ENCODE measurements at places on chromosomes 1 and 21.

- no peak for DNase-seq
Measured at GRCh38 chr1:71089536-71090270, 8.9 kb upstream of the ZRANB2 start.

DNA sequence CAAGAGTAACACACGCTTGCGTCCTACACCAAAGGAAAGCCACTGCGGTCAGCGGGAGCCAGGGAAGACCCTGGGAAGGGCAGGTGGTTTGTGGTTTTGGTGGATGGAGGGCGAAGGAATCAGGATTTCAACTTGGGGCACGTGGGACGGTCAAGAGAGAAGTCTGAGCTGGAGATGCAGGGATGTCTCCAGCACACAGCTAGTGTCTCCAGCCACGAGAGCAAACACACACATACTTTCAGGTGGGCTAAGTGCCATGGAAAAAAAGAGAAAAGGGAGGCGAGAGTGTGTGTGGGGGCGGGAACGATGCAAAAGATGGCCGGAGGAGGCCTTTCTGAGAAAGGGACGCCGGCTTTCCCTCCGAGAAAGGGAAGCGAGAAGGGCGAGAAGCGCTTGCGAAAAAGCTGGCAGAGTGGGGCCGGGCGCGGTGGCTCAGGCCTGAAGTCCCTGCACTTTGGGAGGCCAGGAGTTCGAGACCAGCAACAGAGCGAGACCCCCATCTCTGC, 1.4 kb upstream of the SRRM1 start:
- DNase-seq, result peak; percentile 62

- DNase-seq, result no peak
Measured at GRCh38 chr1:1988061-1988945, 15.3 kb downstream of the CFAP74 start.

GRCh38 chr1:205942631-205943159, 561 bp downstream of the SLC26A9 start:
- DNase-seq, result no peak

GRCh38 chr1:156419854-156420204, 50.8 kb downstream of the RHBG start:
- no peak for DNase-seq

DNA sequence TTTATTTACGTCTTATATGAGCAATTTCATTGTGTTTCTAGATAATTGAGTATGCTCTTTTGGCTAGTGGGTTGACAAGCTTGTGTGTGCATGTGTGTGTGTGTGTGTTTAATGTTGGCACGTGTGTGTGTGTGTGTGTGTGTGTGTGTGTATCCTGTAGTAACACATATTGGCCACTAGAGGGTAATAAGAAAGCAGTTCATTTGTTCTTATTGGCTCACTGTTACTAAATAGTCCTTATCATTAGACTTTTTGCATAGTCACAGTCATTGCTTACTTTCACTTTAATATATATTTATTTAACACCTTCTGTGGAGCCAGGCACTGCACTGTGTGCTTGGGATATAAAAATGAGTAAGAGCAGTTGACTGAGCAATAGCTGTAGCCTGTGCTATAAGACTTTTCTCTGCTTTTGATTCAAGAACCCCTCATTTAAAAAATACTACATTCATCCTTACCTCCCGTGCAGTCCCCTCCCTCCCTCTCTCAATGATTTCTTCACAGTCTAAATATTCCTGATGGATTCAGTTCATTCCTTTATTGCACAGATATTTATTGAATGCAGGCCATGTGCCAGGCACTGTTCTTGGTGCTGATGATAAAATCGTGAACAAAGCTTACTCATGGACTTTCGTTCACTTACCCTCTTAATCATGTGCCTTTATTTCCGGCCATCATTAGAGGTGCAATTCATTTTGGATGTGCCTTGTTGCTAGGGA, 96.7 kb downstream of the DYRK1A start:
- DNase-seq, result peak; percentile 24

GRCh38 chr1:180636138-180636537, 4.3 kb downstream of the XPR1 start:
- no peak for DNase-seq

DNA sequence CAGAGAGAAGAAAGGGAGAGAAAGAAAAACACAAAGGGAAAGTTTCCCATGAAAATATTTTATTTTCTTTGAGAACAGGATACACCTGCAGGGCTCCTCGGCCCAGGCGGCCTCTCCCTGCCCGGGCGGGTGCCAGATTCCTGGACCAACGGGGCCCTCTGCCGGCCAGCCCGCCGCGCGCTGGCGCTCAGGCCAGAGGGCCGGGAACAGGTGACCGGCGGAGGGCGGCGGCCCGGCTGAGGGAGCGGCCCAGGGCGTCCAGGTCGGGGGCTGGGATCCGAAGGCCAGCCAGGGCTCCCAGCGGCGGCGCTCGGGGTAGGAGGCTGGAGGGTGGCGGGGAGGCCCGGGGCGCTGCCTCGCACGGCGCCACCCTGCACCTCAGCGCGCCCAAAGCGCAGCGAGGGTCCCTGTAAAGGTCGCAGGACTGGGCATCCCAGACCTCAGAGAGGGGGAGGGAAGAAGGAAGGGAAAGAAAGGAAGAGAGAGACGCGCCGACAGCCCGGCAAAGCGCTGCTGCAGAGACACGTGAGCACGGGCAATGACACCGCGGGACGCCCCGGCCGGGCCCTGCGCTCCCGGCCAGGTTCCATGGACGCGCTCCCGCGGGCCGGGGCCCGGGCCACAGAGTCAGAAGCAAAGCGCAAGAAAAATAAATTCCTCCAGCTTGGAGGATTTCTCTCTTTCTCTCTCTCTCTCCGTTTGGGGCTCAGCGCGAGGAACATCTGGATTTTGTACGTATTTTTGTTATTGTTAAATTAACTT, 927 bp downstream of the WNT9A start:
- DNase-seq, result peak; percentile 54

- no peak for DNase-seq
Measured at GRCh38 chr1:200877839-200878551, 5.2 kb downstream of the GPR25 start.

- peak; percentile 75 for DNase-seq
Measured at GRCh38 chr1:56466538-56466937, 112.8 kb downstream of the PLPP3 start.

GRCh38 chr1:153127296-153127695, 14.0 kb upstream of the SPRR2F start:
- DNase-seq, result no peak

GRCh38 chr21:35178827-35179226, 129.7 kb upstream of the RUNX1 start:
- peak; percentile 28 for DNase-seq

- DNase-seq, result peak; percentile 75
Measured at GRCh38 chr1:183896466-183897048, 91.6 kb downstream of the RGL1 start.

- no peak for DNase-seq
Measured at GRCh38 chr21:33825419-33825818, 90.2 kb downstream of the ATP5PO start.

GRCh38 chr1:177082855-177083693, 81.4 kb downstream of the ASTN1 start:
- no peak for DNase-seq

DNA sequence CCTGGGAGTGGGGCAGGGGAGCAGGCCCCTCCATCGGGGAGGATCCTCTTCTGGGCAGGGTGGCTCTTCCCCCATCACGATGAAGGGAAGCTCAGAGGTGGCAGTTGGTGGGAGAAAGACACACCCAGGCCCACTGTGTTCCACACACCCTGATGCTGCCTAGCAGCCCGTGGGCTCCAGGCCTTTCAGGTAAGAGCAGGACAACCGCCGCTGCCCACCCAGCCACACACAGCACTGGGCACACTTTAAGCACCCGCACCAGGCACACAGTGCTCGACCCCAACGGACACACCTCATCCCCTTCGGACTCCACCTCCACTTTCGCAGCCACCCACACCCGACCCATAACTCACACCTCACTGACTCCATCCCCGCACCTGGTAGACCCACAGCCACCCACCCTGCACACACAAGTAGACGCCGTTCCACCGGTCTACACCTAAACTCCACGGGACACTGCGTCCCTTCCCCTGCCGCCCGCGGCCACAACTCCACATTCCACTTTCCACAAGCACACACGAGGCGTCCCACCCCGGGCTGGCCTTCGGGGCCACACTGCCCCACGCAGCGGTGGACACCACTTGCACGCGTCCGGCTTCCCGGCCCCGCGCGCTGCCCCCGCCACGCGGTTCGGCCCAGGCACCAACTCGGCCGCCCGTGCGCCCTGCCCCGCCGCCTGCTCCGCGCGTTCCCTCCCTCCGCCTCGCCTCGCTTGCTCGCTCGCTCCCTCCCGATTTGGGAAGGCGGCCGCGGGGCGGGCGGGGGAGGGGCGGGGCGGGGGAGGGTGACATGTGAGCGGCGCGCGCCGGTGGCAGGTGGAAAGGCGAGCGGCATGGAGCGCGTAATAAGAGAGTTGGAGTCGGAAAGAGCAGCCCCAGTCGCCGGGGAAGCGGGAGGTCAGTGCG, at the start of gene KCNQ4:
Gene KCNQ4, plus strand, starts transcription at position 787 of the 905 bp plus-strand sequence. CDS start 307 bp downstream, outside the sequence.
- peak; percentile 12 for DNase-seq

- no peak for DNase-seq
Measured at GRCh38 chr1:8450312-8450711, 132.4 kb downstream of the SLC45A1 start.

GRCh38 chr1:6365047-6365446, 28.5 kb downstream of the ACOT7 start:
- no peak for DNase-seq

GRCh38 chr1:155640367-155640766, 30.3 kb downstream of the MSTO1 start:
- DNase-seq, result no peak

DNA sequence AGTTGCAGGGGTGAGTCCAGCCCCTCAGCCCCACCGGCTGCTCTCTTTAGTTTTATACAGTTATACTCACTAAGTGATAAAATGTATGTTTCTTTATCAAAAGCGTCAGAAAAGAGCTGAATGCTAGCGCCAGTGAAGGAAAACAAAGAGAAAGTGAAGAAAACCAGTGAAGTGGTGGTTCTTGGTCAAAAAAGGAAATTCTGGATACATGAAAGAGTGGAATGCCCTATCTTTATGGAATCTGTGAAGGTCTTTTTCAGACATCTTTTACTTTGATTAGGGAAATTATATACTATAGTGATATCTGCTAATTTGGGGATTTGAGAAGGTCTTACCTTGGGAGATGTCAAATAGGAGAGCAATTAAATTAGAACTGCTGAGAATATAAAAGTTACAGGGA, 41.3 kb downstream of the GPR3 start:
- no peak for DNase-seq

DNA sequence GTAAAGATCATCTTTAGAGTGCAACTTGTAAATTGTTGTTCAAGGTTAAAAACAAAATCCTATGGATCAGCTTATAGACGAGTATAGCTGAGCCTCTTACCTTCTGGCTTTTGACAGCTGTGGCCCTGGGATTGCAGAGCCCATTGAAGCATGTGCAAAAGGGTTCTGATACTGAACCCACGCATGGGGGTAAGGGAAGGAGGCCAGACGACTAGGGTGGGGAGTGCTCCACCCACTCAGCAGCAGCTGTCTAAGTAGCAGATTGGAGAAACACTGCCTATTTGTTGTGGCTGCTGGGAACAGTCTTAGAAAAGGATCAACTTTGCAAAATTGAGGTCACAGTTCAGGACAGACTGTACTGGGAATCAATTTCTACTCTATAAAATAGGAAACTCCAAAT, 16.1 kb downstream of the CD101 start:
- DNase-seq, result no peak

- no peak for DNase-seq
Measured at GRCh38 chr1:9324246-9325096, 31.8 kb downstream of the SPSB1 start.

- DNase-seq, result no peak
Measured at GRCh38 chr1:44413740-44414139, 8.7 kb downstream of the RNF220 start.

- no peak for DNase-seq
Measured at GRCh38 chr1:203152158-203153034, 23.2 kb downstream of the MYBPH start.

DNA sequence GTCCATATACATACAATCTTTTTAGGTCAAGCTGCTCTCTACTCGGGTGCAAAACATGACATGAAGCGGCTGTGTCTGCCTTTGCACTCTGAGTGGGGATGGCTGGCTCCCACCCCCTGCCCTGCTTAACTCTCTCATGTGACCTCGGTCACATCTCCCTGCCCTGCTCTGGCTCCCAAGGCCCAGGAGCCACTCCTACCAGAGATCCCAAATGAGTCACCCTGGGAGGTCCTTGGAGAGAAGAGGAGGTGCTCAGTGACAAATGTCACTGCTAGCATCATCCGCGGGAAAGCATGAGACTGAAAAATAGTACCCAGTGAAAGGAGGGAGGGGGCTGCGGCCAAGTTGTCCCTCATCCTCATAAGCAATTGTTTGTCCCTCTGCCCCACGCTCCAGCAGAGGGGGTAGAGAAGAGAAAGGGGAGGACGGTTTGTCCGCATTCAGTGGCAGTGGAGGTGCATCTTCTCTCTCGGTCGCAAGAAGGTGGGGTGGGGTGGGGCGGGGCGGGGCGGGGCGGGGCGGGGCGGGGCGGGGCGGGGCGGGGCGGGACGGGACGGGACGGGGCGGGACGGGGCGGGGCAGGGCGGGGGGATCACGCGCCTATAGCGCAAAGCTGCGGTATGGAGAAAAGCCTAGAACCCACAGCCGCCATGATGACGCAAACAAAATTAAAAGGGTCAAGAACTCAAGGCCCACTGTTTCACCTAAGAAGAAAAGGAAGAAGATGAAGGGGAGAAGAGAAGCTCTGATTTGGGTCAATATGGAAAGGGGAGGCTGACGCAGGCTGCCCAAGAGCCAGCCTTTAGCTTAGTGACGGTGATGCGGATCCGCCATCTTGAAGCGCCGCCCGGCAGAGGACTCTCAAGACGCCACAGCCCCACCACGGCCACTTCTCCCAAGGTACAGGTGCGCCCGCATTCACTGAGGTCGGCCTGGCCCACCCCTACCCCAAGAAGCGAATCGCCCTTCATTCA, 66.2 kb downstream of the CD46 start:
- peak; percentile 30 for DNase-seq

GRCh38 chr1:40245686-40246085, 2.1 kb upstream of the TMCO2 start:
- no peak for DNase-seq

- DNase-seq, result no peak
Measured at GRCh38 chr1:33712186-33712585, 151.7 kb upstream of the HMGB4 start.

GRCh38 chr1:225447650-225448089, 19.8 kb upstream of the LBR start:
- DNase-seq, result peak; percentile 52

- DNase-seq, result no peak
Measured at GRCh38 chr1:234927971-234928640, 200.5 kb downstream of the TOMM20 start.

DNA sequence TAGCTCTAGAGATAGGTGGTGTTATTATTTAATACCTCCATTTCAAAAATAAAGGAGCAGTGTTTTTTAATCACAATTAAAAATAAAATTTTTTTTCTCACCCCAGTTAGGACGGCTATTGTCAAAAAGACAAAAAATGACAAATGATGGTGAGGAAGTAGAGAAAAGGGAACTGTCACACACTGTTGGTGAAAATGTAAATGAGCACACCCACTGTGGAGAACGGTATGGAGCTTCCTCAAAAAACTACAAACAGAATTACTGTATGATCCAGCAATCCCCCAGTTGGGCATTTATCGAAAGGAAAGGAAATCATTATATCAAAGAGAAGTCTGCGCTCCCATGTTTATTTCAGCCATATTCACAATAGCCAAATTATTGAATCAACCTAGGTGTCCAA, 148.7 kb upstream of the NR5A2 start:
- DNase-seq, result peak; percentile 74

GRCh38 chr1:71738910-71739309, 543.4 kb downstream of the NEGR1 start:
- DNase-seq, result no peak
